Activated effector memory CD4-positive, alpha-beta T cell treated with Interleukin-2 at 50 U/mL for 16 hours (primary cell): ENCODE measurements at places on chromosomes 5 and 9.

DNA sequence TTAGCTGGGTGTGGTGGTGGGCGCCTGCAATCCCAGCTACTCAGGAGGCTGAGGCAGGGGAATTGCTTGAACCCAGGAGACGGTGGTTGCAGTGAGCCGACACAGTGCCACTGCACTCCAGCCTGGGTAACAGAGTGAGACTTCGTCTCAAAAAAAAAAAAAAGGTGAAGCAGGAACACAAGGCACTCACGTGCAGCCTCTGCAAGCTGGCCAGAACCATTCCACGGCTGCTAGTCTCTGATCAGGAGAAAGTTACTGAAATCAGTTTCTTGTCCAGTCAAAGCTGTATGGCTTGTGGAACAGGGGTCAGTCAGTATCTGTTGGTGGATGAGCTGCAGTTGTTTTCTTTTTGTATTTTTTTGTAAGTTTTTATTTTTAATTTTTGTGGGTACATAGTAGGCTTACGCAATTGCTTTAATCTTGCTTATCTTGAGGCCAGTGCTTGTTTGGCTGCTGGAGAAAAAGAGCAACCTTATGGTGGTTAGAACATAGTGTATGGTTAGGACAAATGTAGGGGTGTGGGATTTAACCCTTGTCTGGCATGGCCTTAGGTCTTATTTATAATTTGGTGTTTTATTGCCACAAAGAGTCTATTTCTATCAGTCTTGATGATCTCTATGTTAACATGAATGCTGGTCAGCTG, 32.7 kb upstream of the GTF2H2C start:
- DNase-seq = no peak

GRCh38 chr5:159047086-159047485, 52.6 kb downstream of the EBF1 start:
- DNase-seq = no peak

- no peak for DNase-seq
Measured at GRCh38 chr5:87400305-87400899, 12.3 kb downstream of the CCNH start.

DNA sequence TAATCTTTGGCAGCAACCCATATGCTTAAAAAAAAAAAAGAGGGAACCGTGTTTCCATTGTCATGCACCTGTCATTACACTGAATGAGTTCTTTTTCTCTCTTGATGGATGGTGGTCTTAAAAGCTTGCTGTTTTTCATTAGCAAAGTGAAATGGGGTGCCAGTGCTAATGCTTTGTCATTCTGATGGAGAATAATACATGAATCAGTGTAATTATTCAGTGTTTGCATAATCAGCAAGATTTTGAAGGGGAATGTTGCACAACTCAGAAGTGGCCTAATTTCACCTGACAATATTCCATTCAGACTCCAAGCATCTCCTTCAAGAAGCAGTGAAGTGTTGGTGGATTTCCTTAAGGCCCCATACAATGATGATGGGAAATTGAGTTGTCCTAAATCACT, 38.1 kb downstream of the MAP1B start:
- DNase-seq = no peak
